NCI-H1930 (cell line): ENCODE measurements at places on chromosomes 5 and 9.

- no peak for DNase-seq
Observed at GRCh38 chr5:33490071-33490665, 49.4 kb downstream of the TARS1 start.

DNA sequence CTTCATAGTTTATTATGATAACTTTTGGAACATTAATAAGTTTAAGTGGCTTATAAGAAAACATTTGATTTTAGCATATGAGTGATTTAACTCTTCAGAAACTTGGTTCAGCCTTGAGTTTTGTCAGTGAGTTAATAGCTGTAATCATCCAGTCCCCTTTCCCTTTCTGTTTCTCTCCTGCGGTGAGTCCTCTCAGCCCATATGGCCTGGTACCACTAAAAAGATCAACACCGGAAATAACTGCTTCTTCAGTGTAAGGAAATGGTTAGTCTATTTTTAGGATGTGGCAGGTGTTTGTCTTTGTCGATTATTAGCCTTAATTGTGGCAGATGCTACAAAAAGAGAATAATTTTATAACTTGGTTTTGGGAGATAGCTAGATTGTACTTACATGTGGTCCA is 120.2 kb upstream of the GRHPR start:
- no peak for DNase-seq

DNA sequence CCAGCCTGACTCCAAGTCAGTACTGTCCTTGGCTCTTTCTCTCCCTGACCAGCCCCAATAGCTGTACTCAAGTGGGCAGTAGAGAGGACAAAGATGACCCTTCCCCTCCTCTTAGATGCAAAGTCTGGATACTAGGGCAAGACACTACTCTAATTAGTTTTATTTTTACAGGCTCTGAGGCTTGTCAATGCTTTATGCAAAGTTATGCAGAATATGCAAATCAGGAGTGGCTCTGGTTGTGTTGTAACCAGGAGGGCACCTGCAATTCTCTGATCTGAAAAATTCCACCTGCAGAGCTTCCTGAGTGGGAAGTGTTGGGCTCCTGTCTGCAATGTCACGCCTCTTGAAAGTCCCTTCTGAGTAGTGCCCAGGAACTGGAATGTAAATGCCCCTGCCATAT is 201.5 kb downstream of the RGS3 start:
- DNase-seq, result no peak

DNA sequence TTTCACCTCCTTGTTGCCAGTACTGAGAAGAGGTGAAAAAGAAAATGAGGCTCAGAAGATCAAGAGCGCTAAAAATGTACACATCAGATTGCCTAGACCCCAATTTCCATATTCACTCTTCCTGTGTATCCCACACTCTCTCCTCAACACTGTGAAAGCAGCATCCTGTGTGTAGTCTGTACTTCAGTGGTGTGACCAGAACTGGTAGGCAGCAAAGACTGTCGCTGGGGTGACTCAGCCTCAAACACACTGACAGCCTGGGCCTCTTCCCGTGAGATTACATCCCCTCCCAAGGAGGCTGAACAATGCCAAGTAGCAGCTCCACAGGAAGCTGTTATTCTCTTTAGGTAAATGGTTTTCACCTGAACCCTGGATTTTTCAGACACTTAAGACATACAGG is 135.5 kb downstream of the CCDC192 start:
- DNase-seq, result no peak

- DNase-seq, result no peak
Observed at GRCh38 chr5:146813346-146814157, 65.0 kb downstream of the PPP2R2B start.

GRCh38 chr5:4384649-4385048 is 755.5 kb upstream of the ADAMTS16 start:
- no peak for DNase-seq

- no peak for DNase-seq
Observed at GRCh38 chr9:15349892-15350761, 43.1 kb upstream of the TTC39B start.

DNA sequence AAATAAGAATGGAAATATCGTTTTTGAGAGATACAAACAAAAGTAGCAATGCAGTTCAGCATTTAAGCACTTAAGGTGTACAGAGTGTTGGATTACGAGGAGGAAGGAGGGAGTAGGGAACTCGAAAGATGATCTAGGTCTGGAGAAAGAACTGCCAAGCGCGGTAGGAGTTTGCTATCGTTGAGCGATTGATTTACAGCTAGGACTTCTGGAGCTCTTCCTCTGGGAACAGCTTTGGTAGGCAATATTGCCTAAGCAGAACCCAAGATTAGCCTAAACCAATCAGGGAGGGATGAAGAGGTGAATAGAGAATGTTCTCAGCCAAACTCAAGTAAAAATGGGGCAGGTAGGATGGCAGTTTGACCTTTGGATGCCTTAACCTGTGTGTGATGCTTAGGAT is 965 bp downstream of the CLTA start:
- no peak for DNase-seq

GRCh38 chr5:141828162-141828561 is 50.0 kb downstream of the PCDH1 start:
- DNase-seq, result no peak

DNA sequence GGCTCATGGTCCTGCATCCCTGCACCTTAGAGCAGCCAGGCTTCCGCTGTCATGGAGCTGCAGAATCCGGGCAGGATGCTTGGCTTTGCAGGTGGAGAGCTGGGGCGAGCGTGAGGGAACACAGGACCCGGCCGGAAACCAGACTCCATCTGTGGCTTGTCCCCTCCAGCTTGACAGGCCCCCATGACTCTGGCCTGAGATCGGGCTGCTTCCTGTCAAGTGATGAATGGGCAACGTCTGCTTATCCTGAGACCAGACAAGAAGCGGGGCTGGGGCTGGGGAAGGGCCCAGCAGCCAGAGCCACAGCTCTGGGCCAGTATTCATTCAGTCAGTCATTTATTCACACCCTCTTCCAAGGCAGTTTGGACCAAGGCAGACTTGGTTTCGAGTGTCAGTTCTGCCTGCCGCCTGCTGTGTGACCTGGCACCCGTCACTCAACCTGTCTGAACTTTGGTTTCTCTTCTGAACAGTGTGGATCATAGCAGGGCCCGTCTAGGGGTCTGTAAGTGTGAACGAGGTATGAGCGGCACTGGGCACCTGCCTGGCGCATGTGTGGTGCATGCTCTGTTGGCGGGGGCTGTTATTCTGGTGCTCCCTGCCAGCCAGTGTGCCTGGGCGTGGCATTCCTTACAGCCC is 37.5 kb downstream of the NEK6 start:
- DNase-seq, result no peak

- DNase-seq, result no peak
Observed at GRCh38 chr9:37692622-37693221, 42.0 kb downstream of the FRMPD1 start.

GRCh38 chr9:127175319-127175715 is 52.9 kb upstream of the ANGPTL2 start:
- no peak for DNase-seq

DNA sequence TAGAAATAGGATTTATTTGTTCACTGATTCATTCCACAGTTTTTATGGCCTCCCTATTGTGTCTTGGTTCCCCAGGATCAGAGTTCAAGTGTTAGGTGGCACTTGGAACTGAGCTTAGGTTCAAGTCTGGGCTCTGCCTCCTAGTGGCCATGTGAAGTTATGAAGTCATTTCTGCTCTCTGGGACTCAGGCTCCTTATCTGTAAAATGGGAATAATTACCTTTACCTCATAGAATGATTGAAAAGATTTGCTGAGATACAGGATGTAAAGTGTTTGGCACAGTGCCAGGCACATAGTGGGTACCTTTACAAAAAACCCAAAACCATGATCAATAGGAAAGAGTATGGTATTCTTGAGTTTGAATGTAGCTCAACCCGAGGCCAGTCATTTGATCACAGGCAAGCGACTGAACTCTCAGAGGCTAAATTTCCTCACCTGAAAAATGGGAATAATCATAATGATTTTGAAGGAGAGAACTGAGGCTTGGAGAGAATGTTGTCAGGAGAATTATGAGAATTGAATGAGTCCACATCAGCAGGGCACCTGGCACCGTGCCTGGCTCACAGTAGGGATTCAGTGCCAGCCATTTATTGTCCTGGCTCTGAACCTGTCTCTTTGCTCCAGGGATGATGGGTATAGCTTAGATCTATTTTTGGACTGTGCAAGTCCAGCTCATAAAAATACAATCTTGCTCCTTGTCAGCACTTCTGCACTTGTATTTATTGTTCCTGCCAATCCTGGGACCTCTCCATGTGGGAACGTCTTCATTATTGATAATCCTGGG is 10.8 kb downstream of the NSG2 start:
- DNase-seq, result no peak

- DNase-seq, result no peak
Observed at GRCh38 chr5:137191179-137191578, 307.9 kb downstream of the SPOCK1 start.

DNA sequence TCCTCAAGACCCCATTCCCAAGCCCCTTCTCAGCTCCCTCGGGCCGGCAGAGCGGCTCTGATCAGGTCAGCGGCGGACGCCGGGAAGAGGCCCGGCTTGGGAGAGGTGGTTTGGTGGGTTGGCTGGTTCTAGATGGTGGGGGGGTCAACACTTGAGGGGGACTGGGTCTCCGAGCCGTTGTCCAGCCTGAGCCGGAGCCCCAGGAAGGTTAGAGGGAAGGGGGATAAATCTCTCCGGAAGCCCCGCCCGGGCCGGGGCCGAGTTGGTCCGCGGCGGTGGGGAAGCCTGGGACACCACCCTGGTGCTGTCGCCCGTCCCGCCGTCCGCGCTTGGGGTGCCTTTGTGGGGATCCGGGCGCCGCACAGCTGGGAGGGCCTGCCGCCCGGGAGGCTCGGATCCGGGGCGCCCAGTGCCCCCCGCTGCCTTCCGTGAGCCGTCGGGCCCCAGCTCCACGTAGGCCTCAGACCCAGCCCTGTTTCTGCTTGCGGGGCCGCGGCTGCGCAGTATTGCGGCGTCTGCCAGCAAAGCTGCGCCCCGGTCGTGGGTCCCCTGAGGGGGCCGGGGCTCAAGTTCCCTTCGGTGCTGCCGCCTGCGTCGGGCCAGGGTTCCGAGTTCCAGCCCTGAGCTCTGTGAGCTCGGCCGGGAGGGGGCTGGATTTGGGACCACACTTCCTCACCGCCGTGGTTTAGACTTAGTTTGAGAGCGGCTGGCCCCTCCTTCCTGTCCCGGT is 542 bp upstream of the TRIM52 start:
- DNase-seq, result no peak

- no peak for DNase-seq
Observed at GRCh38 chr5:68662804-68663307, 431.0 kb upstream of the SLC30A5 start.

DNA sequence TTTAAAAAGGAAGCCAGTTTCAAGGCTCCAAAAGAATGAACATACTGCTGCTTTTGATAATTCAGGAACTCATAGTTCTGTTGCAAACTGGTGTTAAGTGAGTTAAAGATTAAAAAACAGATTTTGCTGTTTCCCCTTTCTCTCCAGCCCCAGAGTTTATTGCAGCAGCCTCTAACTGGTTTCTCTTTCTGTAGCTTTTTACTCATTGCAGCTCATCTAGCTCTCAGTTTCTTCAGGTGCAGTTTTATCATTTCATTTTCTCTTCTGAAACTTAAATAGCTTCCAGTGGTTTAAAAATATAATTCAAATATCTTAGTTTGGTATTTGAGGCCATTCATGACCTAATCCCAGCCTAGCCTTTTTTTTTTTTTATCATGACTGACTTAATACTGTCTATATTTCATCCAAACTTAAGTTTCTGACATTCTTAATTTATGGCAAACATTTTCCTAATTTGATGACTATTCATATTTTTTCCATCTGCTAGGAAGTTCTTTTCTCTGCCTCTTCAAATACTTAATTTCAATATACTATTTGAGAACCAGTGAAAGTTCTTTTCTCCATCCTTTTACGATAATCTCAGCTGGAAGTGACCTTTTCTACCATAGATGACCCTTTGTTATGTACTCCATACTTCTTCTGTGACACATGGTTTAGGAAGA is 252.7 kb upstream of the GRIA1 start:
- no peak for DNase-seq

- no peak for DNase-seq
Observed at GRCh38 chr5:149297340-149298025, 25.8 kb downstream of the AFAP1L1 start.

DNA sequence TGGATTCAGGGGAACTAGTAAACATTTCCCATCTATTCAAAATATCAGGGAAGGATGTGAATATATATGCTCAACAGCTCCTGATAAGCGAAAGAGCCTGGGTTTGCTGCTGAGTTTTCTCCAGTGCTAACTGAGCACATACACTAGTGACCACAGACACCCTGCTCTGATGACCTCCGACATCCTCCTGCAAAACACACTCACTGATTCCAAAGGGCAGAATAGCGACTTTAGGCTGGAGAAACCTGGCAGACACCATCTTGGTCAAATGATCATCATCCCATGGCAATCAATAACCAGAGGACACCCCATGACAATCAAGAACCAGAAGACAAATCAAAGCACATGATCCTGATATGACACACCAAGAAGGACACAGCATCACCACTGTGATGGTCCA is 9.2 kb upstream of the GADD45G start:
- DNase-seq, result no peak

GRCh38 chr9:28134446-28134976 is 561.2 kb upstream of the C9orf72 start:
- DNase-seq, result no peak

DNA sequence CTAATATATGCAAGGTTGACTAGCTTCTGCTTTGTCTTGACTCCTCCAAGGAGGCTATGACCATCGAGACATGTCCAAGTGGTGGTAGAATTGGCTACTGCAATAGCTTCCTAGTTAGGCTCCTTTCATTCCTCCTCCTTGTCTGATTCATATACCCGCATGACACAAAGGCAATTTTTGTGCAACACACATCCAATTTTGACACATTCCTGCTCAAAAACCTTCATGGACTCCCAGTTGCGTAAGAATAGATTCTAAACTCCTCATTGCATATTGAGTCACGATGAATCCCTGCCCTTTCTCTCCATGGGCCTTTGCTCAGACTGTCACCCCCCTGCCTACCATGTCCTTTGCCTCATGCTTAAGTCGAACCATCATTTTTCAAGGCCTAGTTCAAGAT is 344.5 kb downstream of the ACTL7B start:
- no peak for DNase-seq

DNA sequence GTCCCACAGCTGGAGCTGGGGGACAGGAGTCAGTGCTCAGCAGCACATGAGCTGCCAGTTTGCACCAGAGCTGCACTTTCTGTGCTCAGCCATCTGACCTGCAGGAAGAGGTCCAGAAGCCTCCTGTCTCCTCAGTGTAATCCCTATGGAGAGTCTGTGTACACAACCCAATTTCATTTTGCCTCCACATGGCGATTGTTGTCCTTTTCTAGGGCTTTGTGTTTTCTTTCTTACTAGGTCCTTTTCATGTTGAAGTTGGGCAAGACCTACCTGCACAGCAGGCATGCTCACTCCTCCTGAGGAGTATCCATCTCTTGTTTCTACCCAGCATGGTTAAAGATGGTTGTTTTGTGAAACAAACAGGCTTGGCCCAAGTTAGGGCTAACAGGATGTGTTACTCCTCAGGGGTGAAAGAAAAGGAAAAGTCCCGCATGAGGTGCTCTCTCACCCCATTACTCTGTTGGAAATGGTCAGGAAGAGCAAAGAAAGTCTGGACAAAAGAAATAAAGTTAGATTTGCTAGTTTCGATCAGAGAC is 273.0 kb downstream of the TMEM167A start:
- DNase-seq, result no peak
